Stimulated activated CD4-positive, alpha-beta T cell treated with anti-CD3 and anti-CD28 coated beads, Interleukin-12 subunit alpha, Interleukin-12 subunit beta, amount 100 ng/mL, for 24 hours (primary cell): ENCODE measurements at places on chromosomes 1 and 21.

DNA sequence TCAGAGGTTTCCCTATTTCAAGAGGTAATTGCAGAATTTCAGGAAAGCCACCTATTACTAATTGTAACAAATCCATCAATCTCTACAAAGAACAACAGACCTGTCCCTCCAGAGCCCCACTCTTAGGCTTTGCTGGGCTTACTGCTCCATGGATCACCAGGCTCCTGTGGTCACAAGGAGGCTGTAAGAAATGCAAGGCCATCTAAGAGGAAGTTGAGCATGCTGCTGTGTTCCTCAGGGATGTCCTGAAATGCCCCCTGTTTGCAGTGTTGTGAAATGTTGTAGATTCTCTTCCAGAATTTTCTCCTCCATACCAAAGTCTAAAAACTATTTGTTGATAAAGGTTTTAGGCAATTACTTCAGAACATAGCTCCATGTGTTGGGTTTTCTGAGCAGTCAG lies 24.4 kb upstream of the DUSP23 start:
- DNase-seq, result no peak

DNA sequence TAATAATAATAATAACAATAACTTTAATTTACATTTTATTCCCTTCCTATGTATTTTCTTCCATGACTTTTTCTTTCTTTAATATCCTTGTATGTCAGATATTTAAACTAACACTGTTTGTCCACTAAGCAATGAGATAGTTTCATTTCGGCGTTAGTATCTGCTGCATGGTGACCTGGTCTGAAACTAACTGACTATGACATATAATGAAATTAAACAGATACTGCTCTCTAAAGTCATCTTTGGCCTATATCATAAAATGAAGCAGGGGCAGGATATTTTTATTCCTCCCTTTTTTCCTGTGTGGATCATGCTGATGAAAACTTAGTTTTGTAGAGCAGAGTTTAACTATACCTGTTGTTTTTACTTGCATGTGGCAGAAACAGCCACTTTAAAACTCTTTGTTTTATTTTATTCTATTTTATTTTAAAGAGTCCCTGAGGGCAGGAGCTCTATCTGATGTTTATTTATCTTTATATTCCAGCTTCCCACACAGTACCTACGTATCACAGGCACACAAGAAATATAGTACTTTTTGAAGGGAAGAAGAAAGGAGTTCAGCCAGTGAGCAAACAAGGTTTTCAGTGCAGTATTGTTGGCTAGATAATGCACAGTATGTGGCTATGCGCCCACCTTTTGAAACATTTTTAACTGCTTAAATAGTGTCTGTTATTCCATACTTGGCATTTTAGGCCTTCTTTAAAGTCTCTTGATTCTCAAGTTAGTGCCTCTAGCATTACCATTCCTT lies 165.6 kb downstream of the PHTF1 start:
- DNase-seq, result no peak

GRCh38 chr1:58361134-58361533 lies 185.4 kb downstream of the OMA1 start:
- no peak for DNase-seq

DNA sequence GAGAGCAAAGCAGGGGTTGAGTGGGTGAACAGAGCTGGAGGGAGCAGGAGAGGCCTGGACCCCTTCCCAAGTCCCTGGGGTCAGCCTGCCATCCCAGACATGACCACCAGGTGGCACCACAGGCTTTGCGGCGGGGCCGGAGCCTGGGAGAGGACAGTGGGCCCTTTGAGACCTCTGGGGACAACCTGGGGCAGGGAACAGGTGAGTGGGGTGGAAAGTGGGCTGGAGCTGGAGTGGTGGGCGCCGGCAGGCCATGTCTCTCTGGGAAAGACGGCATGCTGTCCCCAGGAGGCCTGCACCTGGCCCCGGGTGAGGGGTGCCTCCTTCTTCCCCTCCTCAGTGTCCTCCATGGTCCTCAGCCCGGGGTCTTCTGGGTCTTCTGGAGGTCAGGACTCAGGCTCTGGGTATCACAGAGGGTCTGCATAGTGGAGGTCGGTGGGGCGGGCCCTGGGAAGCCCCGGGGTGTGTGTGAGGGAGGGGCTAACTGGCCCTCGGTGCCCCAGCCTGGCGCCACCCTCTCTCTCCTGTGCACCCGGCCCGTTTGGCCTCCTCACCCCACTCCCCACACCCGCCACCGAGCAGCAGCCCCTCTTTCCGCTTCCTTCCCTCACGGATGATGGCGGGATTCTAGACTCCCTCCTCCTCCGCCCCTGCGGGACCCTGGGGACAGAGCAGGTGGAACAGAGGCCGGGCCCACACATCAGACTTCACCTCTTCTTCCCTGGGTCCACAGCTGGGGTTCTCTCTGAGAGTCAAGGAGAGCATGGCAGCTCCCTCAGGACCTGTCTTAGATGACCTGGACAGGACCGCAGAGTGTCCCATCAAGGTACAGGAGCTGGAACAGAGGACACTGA lies 28.5 kb upstream of the PKP1 start:
- peak; percentile 28 for DNase-seq

GRCh38 chr1:156203331-156203730 lies 9.4 kb downstream of the SLC25A44 start:
- no peak for DNase-seq

GRCh38 chr1:39190096-39190495 lies 14.4 kb upstream of the MACF1 start:
- no peak for DNase-seq

DNA sequence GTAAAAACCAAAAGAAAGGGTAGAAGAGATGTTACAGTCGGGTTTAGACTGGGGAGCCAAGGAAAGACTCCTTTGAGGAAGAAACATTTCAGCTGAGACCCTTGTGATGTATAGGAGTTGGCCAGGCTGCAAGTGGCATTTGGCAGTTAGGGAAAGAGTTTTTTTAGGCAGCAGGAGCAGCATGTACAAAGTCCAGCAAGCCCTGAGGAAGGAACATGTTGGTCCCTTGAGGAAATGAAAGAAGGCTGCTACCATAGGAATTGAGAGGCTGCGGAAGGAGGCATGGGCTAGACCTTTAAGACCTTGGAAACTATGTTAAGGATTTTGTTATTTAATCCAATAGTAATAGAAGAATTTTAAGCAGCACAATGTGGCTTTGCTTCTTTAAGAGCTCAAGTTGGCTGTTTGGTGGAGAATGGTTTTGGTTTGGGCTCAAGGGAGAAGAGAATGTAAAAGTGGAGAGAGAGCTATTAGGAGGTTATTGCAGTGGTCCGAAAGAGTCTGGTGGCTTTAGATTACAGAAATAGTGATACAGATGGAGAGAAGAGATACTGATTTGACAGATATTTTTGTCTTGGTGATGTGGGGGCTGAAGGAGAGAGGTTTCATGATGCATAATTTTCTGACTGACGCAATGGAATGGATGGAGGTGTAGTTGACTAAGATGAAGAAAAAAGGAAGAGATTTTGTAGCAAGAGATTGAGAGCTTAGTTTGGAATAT lies 26.6 kb downstream of the SMAP2 start:
- DNase-seq, result no peak

DNA sequence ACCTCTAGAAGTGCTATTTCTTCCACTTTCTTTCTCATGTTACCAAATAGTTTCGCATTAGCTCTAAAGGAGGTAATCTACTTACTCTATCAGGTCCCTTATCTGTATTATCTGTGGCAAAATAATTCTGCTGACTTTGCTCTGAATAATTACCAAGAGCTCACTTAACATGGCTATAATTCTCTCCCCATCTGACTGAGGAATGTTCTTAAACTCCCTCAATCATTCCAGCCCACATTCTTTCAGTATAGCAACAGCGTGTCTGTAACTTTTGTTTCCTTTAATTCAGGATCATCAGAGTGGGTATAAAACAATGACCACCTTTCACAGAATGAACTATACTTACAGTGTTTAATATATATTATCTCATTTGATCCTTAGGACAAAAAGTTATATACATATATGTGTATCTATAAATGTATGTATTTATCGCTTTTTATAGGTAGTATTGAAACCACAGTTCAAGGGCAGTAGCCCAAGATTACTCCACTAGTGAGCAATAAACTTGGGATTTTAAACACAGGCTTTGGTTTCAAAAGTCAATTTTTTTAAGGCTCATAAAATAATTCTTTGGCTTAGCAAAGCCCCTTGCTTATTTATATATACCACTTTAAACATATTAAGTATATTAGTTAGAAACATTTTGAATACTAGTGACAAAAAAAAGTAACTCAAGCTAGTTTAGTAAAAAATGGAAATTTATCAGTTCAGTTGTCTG lies 36.1 kb upstream of the ST6GALNAC3 start:
- no peak for DNase-seq

DNA sequence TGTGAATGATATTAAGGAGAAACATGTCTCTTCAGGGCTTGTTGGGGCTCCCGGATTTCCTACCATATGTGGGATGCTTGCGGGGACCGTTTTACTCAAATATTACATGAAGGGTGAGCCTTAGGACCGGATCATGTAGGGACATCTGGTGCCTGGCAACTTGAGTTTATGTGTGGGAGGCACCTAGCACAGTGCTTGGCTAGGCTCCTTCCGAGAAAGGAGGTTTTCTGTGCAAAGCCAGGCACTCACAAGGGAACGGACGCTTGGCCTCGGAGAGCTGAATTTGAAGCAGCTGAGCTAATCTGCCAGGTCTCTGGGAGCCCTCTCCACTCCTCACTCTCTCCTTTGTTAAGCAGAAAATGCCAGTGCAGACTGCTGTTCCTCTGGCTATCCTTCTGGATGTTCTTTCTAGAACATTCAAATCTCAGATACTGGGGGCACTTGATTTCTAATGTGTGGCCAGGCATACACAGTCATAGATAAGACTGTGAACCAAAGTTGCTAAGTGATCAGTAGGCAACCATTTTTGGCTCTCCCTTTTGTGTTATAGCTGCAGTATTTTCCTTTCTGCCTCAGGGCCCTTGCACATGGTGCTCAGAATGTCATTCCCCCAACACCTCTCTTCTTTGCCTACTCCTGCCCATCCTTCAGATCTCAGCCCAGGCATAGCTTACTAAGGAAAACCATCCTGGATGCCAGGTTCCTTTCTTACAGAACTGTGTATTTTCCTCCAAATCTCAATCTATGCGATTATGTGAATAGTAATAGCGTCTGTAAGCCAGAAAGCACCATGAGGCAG lies 216.6 kb upstream of the CSF3R start:
- DNase-seq, result no peak

- no peak for DNase-seq
These were observed 6.8 kb upstream of the PPP1R8 start for GRCh38 chr1:27823784-27824183.

- no peak for DNase-seq
These were observed 169.9 kb downstream of the BRINP2 start for GRCh38 chr1:177340601-177341067.

DNA sequence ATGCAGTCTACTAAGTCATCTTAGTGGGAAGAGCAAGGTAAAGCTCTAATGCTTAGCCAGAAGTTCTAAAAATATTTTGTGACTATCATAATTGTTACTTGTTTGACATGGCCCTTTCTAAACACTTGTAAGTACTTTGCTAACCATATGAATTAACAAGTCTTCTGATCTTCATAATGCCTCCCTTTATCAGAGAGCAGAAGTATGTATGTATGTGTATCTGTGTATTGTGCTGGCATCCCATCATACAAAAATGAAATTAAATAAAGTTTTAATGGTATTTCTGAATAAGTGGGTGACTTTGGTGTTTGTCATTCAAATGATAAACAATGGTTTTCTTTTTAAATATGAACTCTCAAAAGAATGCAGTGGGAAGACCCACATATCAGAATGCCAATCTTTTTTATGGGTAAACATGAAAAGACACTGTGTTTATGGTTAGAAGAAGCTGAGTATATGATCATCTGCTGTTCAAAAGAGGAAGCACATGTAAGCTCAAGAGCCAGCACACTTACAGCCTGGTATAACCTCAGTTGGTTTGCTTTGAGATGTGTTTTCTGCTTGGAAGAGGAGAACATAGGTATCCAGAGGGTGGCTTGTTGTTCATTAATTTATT lies 159.6 kb downstream of the CLEC20A start:
- no peak for DNase-seq

DNA sequence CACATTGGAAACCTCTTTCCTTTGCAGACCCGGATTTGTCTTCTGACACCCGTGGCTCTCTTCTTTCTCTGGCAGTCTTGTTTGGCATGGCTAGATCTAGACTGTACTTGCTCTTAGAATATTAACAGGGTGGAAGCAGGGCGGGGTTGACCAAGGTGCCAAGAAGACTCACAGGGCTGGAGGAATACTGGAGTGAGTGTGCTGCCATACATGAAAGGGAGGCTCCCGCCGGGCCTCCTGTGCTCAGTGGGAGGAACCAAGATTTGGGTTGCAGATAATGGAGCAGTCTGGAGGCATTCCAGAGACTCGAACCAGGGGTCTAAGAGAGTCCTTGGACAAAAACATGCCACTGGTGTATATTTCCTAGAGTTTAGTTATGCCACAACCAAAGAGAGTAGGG lies 27.6 kb upstream of the SNX27 start:
- no peak for DNase-seq

DNA sequence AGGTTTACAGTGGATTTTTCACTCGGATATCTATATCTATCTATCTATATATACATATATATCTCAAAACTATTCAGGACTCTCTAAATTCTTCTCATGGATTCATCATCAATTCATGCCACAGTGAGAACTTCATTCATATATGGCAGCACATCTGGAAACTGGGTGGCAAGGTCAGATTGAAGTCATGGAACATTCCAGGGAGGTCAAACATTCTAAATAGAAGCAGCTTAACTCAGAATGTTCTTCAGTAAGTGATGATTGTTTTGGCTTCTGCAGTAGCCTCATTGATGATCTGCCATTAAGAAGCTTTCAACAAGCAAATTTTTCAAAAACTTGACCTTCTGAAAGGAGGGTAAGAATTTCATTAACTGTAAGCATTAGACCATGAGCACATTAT lies 46.9 kb upstream of the ADAMTS1 start:
- no peak for DNase-seq

DNA sequence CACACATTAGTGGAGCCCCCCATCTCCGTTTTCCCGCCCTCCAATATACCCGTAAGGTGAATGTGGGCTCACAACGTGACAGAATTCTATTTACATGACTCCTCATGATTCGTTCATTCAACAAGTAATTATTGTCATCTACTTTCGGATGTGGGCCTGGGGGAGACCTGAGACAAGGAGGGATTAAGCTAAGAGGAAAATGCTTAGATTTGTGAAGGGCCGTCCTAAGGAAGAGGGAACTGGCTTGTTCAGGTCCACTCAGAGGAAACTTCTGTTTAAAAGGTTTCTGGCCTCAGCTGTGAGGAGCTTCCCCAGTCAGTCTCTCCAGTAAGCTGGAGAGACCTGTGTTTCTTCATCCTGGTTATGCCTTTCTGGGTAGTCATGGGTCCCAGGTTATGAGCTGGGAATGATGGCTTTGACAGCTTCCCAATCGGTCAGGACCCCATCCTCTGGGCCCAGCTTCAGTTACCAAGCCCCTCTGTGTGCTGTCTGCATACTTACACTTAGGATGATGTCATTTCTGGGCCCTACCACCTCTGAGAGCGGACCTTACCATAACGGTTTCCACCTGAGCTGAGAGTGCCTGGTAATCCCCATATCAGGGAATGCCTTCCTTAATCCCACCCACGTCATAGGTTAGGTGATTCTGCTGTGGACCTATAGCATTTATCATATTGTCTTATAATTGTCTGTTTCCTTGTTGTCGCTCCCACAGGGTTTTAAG lies 687 bp upstream of the ERI3 start:
- no peak for DNase-seq
